ENCODE measurements at places on chromosomes 2 and 18. TPM values are rescaled to one million over a fixed set of nuclear protein-coding genes. Genes with fewer than 3 reads are reported as not detected.

Gene AMER3
- not detected for total RNA-seq

Gene HOXD1
- total RNA-seq, result not detected

Gene TRIM43
- not detected for total RNA-seq

Gene CCDC141
- total RNA-seq, result under 0.01 TPM

Gene MTCL1
- 37.3 TPM for total RNA-seq

Gene CDH2
- total RNA-seq, result 1.1 TPM

Gene TMEM237
- total RNA-seq, result 14.7 TPM

Gene VWC2L
- total RNA-seq, result not detected

Gene RBM43
- 3.7 TPM for total RNA-seq

Gene AQP4
- not detected for total RNA-seq

Gene SLC19A3
- 1.4 TPM for total RNA-seq

Gene EVX2
- total RNA-seq, result not detected

Gene OTOF
- total RNA-seq, result under 0.01 TPM

Gene UGT1A4
- not detected for total RNA-seq

Gene SERPINB7
- not detected for total RNA-seq

Gene UGT1A8
- total RNA-seq, result not detected

Gene ACTR3
- total RNA-seq, result 216 TPM

Gene LIPG
- 4.5 TPM for total RNA-seq

Gene FTCDNL1
- total RNA-seq, result 1.8 TPM

Gene STAT1
- total RNA-seq, result 104 TPM

Gene L3MBTL4
- 0.20 TPM for total RNA-seq

Gene SYT4
- total RNA-seq, result not detected

Gene TFPI
- total RNA-seq, result 274 TPM
